HT-29 (cell line): ENCODE measurements at places on chromosomes 2 and 18.

DNA sequence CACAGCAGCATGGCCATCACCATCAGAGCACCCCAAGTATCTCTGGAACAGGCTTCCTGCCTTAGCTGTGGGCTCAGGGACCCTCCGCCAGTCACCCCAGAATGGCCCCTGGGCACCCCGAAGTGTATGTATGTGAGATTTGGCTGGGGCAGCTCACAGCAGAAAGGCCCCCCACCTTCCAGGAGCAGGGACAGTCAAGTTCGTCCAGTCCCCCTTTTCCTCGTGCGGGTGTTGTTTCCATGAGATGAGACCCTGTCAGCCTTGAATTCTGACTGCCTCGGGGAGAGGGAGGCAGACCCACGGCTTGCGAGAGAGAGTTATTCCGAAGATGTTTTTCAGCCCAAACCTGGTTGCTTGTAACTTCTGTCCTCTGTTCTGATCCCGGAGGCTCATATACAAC is 290.9 kb upstream of the HDAC4 start:
- no peak for DNase-seq

DNA sequence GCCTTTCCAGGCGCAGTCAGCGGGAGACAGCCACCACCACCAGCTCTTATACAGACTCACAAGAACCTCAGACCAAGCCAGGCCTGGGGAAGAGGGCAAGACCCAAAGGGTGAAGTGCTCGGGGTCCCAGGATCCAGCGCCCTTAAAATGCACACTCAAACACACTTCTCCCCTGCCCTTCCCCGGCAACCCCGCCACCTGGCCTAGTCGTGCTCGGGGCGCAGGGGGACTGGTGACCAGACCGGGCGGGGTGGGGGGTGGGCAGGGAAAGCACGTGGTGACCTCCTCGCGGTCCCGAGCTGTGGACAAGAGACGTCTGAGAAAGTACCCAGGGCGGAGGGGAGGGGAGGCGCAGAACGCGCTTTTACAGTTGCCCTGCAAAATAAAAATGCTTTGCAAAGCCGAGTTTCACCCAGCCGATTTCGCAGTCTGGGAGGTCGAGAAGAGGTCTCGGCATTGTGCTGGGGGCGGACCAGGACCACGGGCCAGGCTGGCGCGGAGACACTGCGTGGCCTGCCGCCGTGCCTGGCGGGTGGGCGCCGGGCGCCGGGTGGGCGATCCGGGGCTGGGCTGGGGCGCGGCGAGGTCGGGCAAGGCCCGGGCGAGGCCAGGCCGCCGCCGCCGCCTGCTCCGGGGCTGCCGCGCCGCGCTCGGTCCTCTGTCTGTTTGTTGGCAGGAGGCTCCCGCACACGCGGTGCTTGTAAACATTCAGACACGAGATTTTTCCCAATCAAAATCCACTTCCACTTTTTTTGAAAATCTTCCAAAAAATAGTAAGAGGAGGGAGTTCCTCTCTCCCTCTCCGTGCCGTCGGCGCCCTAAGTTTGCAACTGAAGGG is 2.0 kb downstream of the BCL11A start:
- DNase-seq: no peak

GRCh38 chr18:8707556-8708300 is 2.4 kb downstream of the MTCL1 start:
- peak; percentile 10 for DNase-seq

DNA sequence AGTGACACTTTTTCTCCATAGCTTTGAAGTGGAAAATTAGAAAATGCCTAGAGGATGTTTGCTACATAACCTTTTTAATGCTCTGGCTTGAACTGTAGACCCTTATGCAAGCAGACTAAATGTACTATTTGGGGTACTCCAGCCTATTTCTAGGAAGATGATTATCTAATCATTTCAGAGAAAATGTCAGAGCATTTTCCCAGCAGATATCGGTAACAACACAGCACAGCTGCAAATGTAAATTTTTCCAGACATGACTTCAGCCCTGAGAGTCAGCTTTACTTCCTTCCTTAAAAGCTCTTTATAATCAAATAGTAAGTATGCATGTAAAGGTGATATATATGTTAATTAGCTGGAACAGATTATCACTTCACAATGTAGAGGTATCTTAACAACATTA is 1647.1 kb downstream of the SUCLG1 start:
- no peak for DNase-seq

- DNase-seq: no peak
Measured at GRCh38 chr2:42029639-42030199, 18.1 kb upstream of the PKDCC start.

DNA sequence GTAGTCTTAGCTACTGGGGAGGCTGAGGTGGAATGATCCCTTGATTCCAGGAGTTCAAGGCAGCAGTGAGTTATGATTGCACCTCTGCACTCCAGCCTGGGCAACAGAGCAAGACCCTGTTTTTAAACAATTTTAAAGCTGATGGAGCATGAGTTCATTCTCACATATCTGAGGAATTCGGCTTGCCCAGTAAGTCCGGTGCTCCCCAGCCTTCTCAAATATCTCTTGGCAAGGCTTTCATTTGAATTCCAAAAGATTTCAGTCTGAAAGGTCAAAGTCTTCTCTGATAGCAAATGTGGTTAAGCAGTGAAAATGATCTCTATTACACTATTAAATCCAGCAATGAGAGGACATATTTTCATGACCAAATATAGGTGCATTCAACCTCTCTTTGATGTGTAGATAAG is 27.9 kb downstream of the PIEZO2 start:
- peak; percentile 22 for DNase-seq

DNA sequence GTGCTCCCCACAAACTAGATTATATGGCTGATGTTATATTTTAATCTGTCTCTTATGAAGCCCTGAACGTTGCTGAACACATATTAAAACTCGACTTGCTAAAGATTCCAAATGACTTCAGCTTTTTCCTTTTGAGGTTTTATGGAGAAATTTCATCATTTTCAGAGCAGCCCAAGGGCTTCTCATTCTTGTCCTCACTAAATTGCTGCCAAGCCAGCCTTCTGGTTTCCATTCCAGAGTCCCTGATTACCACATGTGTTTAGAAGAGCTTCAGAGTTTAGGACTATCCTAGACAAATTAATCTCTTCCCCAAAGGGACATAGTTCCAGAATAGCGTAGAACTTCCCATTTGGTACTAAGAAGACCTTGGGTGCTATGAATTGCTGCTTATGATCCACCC is 77.8 kb upstream of the CCDC195 start:
- no peak for DNase-seq

GRCh38 chr2:237134321-237135230 is 48.9 kb downstream of the COPS8 start:
- DNase-seq: no peak

DNA sequence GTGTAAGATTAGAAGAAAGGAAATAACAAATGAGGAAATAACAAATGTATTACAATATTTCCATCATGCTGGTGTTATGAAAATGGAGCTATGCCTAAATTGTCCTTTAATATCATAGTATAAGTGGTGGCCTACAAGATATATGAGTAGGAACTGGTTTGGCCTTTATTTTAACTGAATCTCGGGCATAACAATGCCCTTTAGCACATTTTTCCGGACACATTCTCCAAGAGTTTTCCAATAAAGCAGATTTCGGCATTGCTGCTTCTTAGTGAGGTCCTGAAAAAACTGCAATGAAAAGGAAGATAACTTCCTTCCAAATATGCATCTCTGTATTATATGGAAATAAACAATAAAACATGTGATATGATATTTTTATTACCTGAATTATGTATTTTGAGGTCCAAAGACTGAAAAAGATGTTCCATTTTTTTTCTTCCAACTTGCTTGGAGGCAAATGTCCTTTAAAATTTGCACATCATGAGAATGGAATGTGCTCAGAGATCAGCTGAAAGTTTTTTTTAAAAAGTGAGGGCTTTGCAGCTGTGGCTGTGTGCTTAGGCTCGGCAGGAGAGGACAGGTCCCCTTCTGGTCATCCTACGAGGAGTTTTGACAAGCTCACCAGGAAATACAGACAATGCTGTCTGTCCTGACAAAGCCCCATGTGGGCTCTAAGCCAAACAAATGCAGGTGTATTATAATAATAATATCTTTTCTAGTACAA is 132.3 kb upstream of the RND3 start:
- DNase-seq: no peak

- no peak for DNase-seq
Measured at GRCh38 chr2:156884216-156884615, 373.3 kb upstream of the GALNT5 start.

DNA sequence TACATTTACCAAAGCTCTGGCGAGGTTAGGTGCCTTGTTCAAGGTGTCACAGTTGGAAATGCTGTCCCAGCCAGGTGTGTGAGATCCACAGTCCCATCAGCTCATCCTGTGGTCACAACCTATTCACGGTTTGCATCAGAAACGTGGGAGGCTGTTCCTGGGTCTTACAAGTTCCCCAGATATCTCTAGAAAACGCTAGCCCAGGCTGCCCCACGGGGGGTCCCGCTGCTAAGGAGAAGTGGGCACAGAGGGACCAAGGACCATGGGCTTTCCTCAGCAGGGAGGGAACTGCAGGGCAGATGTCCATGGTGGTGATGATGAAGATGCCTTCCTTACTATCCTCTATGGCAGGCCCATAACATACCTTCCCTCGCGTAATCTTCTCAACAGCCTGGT is 649 bp downstream of the FECH start:
- no peak for DNase-seq

DNA sequence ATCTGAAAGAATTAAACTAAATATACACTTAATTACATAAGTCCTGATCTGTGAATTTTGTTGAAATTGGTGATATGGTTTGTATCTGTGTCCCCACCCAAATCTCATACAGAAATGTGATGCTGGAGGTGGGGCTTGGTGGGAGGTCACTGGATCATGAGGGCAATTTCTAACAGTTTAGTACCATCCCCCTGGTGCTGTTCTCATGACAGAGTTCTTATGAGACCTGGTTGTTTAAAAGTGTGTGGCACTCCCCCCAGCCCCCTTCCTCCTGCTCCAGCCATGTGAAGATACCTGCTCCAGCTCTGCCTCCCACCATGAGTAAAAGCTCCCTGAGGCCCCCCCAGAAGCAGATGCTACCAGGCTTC is 18.7 kb downstream of the FEZ2 start:
- no peak for DNase-seq

DNA sequence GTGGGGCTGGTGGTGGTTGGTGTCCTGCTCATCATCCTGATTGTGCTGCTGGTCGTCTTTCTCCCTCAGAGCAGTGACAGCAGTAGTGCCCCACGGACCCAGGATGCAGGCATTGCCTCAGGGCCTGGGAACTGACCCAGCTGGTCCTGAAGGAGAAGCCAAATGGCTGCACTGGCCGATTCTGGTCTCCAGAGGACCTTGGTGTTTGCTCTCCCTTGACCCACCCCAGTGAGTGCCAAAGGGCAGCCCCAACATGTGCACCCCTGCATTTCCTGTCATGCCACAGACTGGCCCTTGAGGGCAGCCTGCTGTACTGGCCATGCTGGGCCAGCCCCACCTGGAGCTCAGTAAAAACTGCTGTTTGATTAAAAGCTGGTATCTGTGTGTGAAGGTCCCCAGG is 2.5 kb upstream of the RNF181 start:
- peak; percentile 34 for DNase-seq

DNA sequence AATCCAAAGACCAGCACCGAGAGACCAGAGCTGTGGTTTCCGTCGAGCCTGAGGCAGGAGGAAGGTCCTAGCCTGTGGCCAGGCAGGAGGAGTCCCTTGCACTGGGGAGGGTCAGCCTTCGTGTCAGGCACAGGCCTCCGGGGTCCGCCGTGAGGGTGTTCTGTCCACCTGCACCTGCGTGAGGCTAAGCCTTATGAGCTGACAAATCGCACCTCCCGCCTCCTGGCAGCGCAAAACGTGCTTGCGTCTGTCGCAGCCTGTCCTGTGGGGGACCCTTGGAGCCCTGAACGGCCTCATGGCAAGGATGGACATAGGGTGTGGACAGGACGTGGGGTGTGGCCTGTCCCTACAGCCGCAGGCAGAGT is 73.3 kb downstream of the KCNG2 start:
- DNase-seq: no peak

- DNase-seq: no peak
Measured at GRCh38 chr2:216645636-216645950, 12.4 kb downstream of the IGFBP2 start.

DNA sequence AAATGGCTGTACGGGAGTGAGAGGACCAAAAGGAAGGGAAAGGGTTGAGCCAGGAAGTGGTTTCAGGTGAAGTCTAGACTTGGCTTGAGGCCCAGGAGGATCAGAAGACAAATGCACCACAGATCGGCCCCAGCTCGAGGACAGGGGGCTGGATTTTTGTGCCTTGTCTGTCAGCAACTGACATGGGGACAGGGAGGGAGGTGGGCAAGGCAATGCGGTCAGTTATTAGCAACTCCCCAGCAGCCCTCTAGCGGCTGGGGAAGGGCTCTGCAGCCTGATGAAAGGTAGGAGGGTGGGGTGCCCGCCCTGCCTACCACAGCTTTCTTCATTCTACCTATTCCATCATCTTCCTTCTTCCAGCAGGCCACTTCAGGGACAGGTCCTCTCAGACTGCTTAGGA is 50.0 kb downstream of the CPO start:
- DNase-seq: peak; percentile 58

DNA sequence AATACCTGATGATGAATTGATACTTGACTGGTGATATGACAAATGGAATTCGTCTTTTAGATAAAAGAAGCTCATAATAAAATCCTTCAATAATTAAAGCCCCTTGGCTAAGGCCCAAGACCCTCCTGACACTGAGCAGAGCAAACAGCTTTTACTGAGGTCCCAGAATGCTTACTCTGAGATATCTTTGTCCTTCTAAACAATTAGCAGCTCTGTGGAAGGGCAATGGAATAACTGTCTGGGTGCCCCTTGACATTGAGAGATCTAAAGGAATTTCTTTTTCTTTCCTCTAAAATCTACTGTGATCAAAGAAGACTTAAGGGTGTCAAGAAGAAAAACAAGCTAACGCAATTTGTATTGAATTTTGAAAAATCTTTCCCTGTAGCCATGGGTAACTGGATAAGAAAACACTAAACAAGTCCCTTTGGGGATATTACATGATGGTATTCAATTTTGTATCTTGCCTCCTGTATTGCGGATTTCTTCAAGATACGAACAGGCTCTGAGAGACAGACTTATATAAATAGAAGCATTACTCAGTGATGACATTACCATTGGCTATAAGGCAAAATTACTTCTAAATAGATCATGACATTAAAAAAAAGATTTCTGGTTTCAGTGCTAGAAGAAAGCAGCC is 128.8 kb downstream of the MREG start:
- DNase-seq: no peak

- DNase-seq: no peak
Measured at GRCh38 chr2:58727981-58728656, 487.0 kb upstream of the FANCL start.

- no peak for DNase-seq
Measured at GRCh38 chr2:224041554-224041953, 2.5 kb upstream of the SERPINE2 start.

- no peak for DNase-seq
Measured at GRCh38 chr2:200309296-200310049, 3.0 kb downstream of the SPATS2L start.

- no peak for DNase-seq
Measured at GRCh38 chr18:53796040-53796729, 428.3 kb downstream of the MBD2 start.
